Stimulated activated effector memory CD8-positive, alpha-beta T cell treated with anti-CD3 and anti-CD28 coated beads, Interleukin-12 subunit alpha, Interleukin-12 subunit beta, amount 100 ng/mL, for 72 hours (primary cell): ENCODE measurements at places on chromosomes 1 and 21.

DNA sequence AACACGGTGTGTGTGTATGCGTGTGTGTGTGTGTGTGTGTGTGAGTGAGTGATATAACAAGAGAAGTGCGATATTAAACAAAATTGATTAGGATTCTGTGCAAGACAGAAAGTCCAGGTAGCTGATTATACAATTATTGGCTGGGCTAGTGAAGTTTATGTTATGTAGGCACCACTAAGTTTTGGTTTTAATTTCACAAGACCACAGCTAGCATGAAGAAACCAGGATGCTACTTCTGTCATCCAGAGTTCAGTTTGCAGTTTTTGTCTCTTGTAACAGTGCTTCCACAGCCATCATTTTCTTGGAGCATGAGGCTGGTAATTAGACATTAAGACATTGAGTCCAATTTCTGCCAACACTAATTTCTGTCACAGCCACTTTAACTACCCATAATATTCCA lies 1590.2 kb upstream of the B3GALT2 start:
- DNase-seq, result no peak

DNA sequence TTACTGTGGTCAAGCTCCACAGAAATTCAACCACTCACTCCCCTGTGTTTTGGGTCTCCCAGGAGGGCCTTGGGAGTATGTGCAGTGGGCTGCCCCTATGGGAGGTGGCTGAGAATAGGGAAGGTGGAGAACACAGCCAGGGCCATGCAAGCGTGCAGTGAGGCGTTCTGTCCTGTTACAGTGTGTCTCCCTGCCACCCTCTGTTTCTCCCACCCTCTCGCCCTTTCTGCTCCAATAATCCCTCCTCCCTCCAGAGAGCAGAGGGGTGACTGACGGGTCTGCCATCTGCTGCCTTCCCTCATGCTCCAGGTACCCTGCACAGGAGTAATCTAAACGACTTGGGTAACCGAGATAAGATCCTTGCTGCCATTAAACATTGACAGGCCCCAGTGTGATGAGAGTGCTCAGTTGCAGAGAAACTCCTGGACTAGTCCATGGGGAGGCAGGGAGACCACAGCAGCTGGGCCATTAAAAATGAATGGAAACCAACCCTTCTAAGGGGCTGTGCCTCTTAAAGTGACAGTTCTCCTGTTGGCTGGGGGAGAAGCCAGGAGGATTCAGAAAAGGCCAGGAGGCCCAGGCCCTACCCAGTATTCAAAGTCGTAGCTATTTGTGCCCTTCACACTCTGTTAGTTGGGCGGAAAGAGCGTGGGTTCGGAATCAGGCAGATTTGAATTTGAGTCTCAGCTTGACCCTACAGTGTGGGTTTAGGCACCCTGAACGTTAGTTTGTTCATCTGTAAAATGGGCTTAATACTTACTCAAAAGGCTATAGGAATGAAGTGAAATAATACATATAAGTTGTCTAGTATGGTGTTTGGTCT lies 22.4 kb upstream of the BTG2 start:
- no peak for DNase-seq

GRCh38 chr21:32427958-32428623 lies 15.6 kb downstream of the EVA1C start:
- no peak for DNase-seq

- DNase-seq, result no peak
Observed at GRCh38 chr21:37088186-37088735, 15.2 kb downstream of the TTC3 start.

- no peak for DNase-seq
Observed at GRCh38 chr1:208465786-208466590, 221.8 kb upstream of the PLXNA2 start.

- no peak for DNase-seq
Observed at GRCh38 chr1:54238353-54239034, 38.5 kb downstream of the MRPL37 start.

GRCh38 chr1:221478050-221478949 lies 263.6 kb downstream of the DUSP10 start:
- peak; percentile 60 for DNase-seq

DNA sequence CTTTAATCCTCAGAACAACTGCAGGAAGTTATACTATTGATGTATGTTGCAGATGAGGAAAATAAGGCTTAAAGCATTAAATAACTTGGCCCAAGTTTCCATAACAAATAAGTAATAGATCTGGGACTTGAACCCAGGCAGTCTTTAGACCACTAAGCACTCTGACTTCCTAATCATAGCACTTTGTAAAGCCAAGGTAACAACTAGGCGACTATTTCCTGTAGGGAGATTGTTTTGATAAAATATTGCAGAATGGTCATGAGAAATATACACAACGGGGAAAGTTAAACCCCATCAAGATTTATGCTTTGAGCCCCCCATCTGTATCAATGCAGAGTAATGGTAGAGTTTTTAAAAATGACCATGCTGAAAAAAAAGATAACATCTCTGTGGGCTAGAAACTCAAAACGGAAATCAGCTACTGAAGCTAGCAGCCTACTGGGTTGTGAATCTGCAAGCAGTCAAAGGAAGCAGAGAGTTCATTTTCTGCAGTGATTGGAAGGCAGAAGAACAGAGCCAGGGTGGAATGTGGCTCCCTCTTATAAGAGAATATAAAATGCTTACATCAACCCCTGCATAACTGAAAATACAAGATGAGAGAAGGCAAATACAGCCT lies 111.2 kb upstream of the OLIG2 start:
- DNase-seq, result no peak

GRCh38 chr1:81217058-81217457 lies 583.7 kb upstream of the ADGRL2 start:
- no peak for DNase-seq

DNA sequence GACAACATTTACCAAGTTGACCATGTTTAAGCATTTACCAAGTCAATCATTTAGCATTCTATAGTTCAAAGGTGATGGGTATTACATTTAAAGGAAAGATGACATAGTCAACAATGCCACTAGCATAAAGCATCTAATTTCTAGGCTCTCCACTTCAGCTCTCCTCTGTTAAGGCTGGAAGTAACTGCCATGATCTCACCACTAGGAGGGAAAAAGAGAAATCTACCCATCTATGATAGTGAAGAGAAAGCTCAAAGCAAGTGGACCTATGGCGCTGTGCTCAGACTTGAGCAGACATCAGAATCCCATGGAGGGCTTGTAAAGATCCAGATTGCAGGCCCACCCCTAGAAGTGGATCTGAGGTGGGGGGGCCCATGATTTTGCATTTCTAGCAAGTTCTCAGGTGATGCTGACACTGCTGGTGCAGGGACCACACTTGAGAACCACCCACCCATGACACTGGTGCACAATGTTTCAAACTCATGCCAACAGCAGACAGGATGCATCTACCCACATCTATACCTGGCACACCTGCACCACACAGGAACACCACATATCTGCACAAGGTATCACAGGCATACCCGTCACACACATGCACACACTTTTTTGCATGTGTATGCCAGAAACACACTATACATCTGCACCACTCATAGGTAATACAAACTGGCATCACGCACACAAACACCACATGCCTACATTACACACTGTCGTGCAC lies 392.9 kb upstream of the RUNX1 start:
- no peak for DNase-seq

DNA sequence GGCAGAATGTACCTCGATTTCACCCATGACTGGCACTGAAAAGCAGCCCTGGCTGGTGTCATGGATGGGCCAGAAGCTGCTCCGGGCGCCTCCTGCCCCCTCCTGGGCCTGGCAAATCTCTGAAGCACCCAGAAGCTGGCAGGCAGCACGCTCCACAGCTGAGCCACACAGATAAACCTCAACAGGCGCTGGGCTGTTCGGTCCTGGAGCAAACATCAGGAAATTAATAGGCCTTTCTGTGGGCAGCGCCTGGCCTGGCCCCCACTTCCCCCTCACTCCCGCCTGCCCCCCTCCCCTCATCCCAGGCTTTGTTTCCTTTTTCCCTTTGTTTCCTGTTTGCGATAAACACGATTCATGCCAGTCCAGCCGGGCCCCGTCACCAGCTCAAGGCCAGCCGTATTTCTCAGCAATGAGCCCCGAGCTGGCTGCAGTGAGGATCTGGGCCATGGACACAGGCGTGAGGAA lies 20.1 kb upstream of the DISP3 start:
- DNase-seq, result no peak

DNA sequence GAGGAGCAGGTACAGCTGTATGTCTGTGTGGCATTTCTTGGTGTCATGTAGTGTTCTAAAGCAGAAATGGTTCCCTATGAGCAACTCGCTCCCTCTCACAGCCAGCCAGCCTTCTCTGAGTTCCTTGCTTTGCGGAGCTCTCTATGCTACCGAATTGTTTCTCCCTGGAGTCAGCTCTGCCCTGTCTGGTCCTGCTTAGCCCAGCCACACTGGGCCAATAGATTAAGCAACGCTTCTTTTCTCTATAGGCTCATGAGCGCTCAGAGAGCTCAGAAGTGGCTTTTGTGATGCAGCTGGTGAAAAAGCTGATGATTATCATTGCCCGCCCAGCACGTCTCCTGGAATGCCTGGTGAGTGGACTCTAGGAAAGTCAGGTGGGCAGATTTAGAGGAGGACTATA lies 113.1 kb downstream of the PIK3R3 start:
- DNase-seq, result no peak

- no peak for DNase-seq
Observed at GRCh38 chr1:209787551-209787950, 3.2 kb upstream of the C1orf74 start.

DNA sequence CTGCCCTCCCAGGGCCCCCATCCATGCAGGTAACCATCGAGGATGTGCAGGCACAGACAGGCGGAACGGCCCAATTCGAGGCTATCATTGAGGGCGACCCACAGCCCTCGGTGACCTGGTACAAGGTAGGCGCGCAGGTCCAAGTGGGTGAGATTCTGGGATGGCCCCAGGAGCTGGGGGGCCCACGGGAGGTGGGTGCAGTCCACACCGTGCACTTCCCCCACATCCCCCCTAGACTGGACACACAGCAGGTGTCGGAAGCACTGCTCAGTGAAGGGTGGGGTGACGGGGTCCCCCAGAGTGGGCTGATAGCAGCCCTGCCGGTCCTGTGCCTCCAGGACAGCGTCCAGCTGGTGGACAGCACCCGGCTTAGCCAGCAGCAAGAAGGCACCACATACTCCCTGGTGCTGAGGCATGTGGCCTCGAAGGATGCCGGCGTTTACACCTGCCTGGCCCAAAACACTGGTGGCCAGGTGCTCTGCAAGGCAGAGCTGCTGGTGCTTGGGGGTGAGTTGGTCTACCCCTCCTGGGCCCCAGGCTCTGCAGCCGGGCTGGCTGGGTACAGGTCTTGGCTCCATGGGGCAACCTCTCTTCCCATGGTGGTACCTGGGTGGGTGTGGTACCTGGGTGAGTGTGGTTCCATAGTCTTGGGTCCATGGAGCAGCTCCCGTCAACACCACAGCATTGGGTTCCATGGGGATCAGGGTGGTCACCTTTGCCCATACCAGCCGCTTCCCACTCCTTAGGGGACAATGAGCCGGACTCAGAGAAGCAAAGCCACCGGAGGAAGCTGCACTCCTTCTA lies 40.4 kb downstream of the TRIM11 start:
- DNase-seq, result no peak

- no peak for DNase-seq
Observed at GRCh38 chr1:209622841-209623829, 29.1 kb downstream of the LAMB3 start.

GRCh38 chr21:31926498-31926897 lies 53.7 kb downstream of the HUNK start:
- DNase-seq, result no peak

GRCh38 chr21:32565856-32566465 lies 19.4 kb downstream of the TCP10L start:
- DNase-seq, result no peak

GRCh38 chr1:183101841-183102276 lies 78.6 kb downstream of the LAMC1 start:
- DNase-seq, result no peak

DNA sequence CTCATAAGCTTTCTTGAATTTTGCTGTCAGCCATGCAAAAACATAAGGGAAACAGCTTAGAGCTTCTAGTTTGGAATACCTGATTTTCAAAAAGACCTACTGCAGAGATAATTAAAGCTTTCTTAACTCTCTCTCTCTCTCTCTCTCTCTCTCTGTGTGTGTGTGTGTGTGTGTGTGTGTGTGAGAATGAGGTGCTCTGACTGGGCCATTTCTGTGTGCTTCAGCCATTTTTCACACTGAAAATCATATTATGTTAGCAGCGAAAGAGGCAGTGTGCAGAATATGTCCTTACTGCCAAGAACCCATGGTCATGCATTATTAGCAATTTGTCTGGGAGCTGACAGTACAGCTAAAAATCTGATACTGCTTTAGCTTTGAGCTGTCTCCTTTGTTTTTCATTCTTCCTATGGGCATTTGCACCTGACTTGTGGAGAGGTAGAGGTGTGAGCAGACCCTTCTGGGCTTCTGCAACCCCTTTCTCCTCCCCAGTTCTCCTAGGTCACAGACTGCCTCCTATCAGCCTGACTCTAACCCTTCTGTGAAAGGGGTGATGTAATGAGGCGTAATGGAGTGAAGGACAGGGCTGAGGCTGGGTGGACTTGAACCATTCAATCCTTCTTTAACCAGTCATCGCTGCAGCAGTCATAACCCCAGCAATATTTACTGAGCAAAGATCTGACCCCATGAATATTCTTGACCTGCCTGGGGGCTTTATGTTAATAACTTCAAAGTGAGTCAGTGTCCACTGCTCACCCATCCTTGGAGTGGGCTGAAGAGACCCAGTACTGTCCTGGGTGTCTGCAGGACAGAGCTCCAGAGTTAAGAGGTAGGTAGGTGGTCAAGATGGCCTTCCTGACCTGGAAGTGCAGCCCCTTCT lies 61.2 kb downstream of the SYT6 start:
- DNase-seq, result no peak

- no peak for DNase-seq
Observed at GRCh38 chr1:40985161-40985560, 5.7 kb downstream of the CTPS1 start.

- no peak for DNase-seq
Observed at GRCh38 chr1:43858324-43858723, 75.3 kb upstream of the ARTN start.

DNA sequence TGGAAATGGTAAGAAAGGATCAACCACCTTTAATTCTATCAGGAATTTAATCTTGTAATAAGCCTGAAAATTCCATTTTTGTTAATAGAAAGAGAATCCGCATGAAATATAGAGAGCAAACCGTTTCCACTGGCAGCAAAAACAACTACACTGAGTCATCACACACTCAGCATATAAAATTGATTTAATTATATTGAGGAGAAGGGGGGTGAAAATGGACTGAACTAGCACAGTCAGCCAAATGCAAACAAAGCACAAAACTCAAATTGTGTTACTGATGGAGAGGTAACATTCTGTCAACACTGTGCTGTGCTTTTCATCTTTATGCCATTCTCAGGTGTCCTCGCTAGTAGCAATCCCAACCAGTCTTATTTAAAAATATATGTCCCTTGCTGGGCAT lies 1583.9 kb downstream of the MRPL39 start:
- DNase-seq, result no peak

GRCh38 chr1:175118375-175119367 lies 51.0 kb downstream of the TNN start:
- no peak for DNase-seq

GRCh38 chr1:53135735-53136114 lies 6.7 kb downstream of the SLC1A7 start:
- no peak for DNase-seq

DNA sequence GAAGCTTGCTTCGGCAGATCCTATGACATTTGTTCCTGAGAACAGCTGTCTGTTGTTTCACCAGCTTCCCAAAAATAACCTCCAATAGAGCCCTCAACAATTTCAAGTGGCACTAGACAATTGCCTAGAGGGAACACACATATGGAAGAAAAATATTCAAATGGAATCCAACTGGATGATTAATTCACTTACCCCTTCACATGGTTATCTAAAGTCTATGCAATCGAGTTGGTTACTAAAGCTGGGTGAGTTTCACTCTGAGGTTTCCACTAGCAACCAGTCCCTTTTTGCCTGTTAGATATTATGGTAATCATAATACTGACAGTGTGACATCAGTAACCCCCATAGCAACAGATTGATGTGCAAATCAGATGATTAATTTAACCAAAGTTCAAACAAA lies at the start of gene LEMD1:
Gene LEMD1, minus strand, starts transcription at position 259 of the 400 bp plus-strand sequence. CDS start 1,520 bp downstream, outside the sequence.
- no peak for DNase-seq
